ENCODE measurements at places on chromosomes 3 and 15.

DNA sequence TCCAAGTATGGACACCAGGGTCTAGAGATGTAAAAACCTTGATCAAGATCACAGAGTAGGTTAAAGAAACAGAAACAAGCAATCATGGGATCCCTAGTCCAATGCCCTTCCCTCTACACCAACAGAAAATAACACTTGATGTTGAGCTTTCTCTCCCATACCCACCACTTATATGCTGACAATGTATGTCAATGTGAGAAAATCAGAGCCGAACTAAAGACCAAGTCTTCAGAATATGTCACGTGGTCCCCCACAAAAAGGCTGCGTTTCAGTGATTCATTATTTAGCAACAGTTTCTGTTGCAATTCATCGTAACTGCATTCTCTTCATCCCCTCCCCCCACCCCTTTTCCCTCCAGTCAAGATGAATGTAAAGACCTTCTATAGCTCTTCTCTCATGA is 278.9 kb upstream of the STT3B start:
- no peak for DNase-seq

- peak; percentile 84 for DNase-seq
These were observed 202.2 kb downstream of the TIGIT start for GRCh38 chr3:114496021-114496434.

GRCh38 chr15:73161546-73161945 is 109.3 kb downstream of the NEO1 start:
- no peak for DNase-seq

GRCh38 chr3:45199837-45200648 is 26.0 kb downstream of the TMEM158 start:
- DNase-seq = peak; percentile 95

DNA sequence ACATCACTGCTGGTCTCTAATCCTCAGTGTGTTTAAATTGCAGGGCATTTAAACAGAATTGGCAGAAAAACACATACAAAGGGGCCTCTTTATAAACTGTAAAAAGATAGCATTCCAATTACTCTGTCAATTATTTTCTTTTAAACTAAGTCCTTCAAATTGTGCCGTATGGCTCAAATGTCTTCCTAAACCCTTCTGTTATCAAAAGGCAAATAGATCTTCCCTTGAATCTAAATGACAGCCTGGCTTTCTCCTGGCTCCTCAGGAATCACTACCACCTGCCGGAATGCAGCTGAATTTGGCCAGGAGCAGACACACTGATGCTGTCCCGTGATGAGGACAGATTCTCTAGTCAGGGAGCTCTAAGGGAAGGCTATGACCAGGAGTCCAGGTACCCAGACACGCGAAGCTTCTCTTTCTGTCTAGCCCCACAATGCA is 85.6 kb downstream of the IGF2BP2 start:
- DNase-seq = no peak

- no peak for DNase-seq
These were observed 229.8 kb downstream of the SNRPN start for GRCh38 chr15:25184356-25185155.

- no peak for DNase-seq
These were observed 89.3 kb upstream of the BHLHE40 start for GRCh38 chr3:4889896-4890295.

GRCh38 chr3:120772081-120772480 is 29.5 kb downstream of the GTF2E1 start:
- DNase-seq = no peak

DNA sequence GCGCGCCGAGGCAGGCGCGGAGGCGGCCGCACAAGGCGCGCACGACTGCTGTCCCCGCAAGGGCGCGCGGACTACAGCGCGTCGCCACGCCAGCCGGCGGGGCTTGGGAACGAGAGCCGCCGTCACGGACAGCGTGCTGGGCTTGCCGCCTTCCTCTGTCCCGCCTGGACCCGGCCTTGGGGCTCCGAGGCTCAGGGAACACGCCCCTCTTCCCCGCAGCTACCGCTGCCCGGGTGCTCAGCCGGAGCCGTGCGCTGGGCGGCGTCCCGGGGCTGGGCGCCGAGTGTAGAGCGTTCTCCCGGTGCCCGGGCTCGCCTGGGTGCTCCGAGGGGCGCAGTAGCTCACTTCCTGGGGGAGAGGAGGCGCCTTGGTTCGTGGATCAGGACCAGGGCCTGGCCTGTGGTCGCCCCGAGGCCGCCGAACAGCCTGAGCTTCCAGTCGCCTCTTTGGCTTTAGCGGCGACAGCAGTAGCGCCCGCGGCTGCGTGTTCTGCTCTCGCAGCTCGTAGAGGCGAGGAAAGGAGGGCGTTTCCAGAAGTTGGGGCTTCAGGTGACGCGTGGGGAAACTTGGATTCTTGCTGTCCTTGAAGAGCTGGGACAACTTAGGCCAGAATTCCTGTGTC is 226.7 kb upstream of the C2CD4B start:
- peak; percentile 60 for DNase-seq

GRCh38 chr3:189563853-189564563 is 67.2 kb upstream of the TP63 start:
- peak; percentile 95 for DNase-seq

DNA sequence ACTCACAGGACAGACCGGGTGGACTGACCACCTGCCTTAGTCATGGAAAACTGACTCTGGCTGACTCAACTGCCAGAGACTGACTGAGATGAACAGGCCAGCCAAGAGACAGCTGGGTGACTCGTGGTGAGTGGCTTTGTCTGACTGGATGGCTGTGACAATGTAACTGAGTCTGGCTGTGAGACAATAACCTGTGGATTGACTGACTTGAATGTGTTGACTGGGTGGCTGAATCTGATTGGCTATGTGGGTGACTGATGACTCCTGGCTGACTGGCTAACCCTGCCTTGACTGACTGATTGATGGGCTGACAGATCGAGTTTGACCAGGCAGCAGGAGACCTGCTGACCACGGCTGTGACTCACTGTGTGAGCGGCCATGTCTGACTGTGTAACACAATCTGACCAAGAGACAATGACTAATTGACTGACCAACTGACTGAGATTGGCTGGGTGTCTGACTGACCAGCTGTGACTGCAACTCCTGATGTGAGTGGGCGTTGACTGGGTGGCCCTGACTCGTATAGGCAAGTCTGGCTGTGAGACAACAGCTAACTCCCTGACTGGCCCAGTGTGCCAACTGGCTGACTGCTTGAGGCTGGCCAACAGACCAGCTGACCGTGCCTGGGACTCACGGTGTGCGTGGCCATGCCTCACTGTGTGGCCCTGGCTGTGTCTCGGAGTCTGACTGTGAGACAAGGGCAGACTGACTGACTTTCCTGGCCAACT is 509.1 kb downstream of the SHQ1 start:
- peak; percentile 93 for DNase-seq

GRCh38 chr3:56751056-56751707 is 50.6 kb downstream of the ARHGEF3 start:
- no peak for DNase-seq

- DNase-seq = peak; percentile 7
These were observed 73.2 kb downstream of the STAG1 start for GRCh38 chr3:136678981-136679380.

GRCh38 chr3:31546162-31546561 is 13.4 kb downstream of the STT3B start:
- no peak for DNase-seq

- no peak for DNase-seq
These were observed 48.3 kb upstream of the ACP3 start for GRCh38 chr3:132268956-132269355.

DNA sequence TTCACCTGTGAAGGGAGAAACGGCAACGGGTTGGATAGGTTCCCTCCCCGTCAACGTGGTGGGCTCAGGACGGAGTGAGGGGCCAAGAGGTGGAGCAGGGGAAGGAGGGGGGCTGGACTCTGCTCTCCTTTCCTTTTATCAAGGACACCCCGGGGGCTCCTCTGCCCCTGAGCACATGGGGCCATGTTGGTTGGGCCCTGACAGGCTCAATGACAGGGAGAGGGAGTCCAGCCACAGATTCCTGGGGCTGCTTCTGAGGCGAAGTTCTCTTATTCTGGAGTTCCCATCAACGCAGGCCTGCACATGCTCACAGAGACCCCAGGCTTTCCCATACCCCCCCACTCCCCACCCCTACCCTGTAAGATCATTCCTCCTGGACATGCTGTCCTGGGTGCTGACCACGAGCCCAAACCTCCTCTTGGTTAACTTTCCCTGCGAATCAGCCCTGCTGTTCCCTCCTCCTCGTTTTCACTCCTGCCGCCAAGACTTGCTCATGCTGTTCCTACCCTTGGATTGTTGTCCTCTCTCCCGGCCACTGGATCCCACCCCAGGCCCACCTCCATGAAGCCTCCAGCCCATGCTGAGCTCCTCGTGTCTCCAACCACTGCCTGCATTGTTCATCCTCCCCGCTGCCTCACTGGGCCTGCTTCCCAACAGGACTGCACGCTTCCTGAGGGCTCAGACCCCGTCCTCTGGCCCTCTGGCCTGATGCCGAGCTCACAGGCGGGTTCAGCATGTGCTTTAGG is 61.2 kb downstream of the SENP2 start:
- no peak for DNase-seq

GRCh38 chr3:153090973-153091372 is 71.1 kb upstream of the RAP2B start:
- no peak for DNase-seq

DNA sequence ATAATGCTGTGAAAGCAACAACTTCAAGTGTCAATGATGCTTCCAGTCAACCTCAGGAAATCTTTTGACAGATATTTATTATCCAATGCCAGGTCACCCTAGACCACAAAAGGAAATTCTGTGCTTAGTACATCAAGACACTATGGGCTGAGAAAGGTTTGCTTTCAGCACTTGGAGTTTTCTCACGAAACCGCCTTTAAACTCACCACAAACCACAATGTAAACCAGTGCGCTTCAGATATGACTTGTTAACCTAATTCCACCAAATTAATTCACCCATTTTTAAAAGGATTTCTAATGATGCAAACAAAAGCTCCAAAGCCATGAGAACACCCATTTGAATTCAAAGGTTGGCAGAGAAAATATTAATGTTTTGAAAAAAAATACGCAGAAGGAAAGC is 292.9 kb upstream of the NR2F2 start:
- DNase-seq = no peak

- no peak for DNase-seq
These were observed 16.1 kb downstream of the C3orf22 start for GRCh38 chr3:126542340-126543241.

DNA sequence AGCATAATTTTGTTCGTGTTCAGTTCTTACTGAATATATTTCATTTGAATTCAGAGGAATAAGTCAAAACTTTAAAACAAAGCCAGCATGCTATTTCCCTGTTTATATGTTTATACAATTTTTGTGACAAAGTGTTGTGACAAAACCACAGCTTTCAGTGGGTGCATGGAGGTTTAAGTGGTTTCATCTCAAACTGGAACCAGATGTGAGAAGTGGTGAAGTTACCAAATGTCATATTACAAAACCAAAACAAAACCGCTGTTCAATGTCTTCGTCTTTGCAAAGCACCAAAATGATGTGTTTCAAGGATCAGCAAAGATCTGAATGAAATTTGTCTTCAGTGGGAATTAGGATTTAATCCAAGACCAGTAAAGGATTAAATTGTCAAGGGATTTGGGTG is 59.3 kb upstream of the OSTN start:
- peak; percentile 6 for DNase-seq

DNA sequence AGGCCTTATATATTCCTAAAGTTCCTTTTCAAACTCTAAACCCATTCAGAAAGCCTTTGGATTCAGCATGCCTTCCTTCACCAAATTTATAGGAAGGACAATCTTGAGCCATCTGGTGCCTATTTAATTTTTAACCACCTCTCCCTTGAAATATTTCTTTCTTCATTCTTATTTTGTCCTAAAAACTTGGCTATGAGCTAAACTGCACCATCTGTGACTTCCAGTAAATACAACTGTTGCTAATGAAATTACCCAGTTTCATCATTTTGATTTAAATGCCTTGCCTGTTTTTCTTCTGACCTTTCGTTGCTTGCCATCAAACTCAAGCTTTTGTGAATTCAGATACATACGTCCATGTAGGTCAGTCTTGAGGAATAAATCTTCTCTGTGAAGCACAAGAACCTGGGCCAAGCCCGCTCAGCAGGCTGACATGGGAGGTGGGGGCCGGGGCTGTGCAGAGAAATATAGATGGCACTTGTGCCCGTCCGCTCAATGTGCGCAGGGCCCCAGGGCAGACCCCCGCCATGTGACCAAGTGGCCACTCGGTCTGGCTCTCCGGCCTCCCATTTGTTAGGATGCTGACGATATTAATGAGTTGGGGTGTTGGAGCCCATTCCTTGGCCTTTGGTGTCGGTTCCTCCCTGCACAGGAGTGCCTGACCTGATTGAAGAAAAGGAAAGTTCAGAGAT is 335.9 kb downstream of the VPS13C start:
- no peak for DNase-seq

DNA sequence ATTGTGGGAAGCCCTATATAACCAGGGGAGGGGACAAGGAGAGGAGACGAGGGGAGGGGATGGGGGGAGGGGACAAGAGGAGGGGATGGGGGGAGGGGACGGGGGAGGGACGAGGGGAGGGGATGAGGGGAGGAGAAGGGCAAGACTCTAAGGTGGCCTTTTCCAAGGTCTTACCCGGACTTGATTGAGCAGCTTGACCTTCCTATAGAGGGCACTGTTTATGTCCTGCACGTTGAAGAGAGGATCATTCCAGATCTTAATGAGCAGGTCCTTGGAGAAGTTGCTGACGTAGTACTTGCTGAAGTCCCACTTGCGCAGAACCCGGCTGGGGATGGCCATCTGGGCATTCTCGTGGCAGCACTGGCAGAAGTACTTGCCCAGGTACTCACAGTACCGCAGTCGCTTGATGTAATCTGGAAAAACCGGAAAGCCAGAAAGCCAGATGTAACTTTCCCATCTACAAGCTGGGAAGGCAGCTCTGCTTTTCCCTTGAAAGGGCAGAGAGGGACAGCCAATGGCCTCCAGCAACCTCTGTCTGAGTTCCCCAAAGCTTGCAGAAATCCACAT is 55.7 kb downstream of the RUBCN start:
- DNase-seq = no peak
